ENCODE measurements at places on chromosomes 12 and 14. TPM values are rescaled to one million over a fixed set of nuclear protein-coding genes. Genes with fewer than 3 reads are reported as not detected.

The OR4L1 gene
- polyA plus RNA-seq: not detected

The FRMD6 gene
- polyA plus RNA-seq: 20.5 TPM

The DTX1 gene
- 10.3 TPM for polyA plus RNA-seq

The PLBD2 gene
- polyA plus RNA-seq: 18.3 TPM

The C1QL4 gene
- polyA plus RNA-seq: 0.94 TPM

The RERGL gene
- 11.2 TPM for polyA plus RNA-seq

The REP15 gene
- polyA plus RNA-seq: 2.8 TPM

The C14orf119 gene
- polyA plus RNA-seq: 90.1 TPM

The EEF1AKMT3 gene
- polyA plus RNA-seq: 11.7 TPM

The PIWIL1 gene
- 2.1 TPM for polyA plus RNA-seq

The IQSEC3 gene
- 5.7 TPM for polyA plus RNA-seq

The FAM186B gene
- 0.67 TPM for polyA plus RNA-seq

The SLC25A47 gene
- not detected for polyA plus RNA-seq

The NACA gene
- 2,397 TPM for polyA plus RNA-seq

The PKP2 gene
- polyA plus RNA-seq: 24.1 TPM

The NRXN3 gene
- polyA plus RNA-seq: 5.9 TPM

The BCDIN3D gene
- polyA plus RNA-seq: 6.7 TPM

Data from right renal cortex interstitium (tissue), 3 donors.